ENCODE measurements at places on chromosomes 6 and 20.

DNA sequence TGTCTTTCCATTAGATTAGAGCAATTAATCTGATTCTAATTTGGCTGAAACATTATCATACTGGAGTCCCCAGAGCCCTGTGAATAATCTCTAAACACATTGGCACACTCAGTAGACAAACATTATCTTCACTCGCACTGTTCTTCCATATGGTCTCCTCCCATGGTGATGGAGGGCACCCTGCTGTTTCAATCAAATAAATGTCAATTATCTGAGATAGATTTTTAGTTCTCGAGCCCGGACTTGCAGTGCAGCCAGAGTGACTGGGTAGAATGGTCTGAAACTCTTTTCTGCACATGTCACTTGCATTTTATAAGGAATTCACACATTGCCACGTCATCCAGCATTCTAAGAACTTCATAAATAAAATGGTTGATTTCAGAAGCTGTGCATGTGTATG, 90.6 kb upstream of the MAP3K7 start:
- no peak for DNase-seq

GRCh38 chr6:148593813-148594170, 153.0 kb upstream of the UST start:
- no peak for DNase-seq

DNA sequence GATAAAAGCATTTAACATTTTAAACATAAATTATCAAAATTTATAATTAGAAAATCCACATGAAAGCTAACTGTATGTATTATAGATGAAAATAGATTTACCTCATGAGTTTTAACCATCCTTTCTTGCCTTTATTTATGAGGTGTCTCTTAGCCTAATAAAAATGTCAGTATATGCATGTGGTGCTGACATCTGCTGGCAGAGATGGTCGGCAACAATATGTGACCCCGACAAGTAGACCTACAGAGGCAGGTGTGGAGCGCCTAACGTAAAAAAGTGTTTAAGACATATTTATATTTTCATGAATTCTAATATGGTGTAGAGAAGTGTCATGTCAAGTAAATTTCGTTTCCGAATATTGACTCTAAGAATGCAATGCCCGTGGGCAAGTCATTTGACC, 149.0 kb upstream of the FUT9 start:
- DNase-seq: no peak

DNA sequence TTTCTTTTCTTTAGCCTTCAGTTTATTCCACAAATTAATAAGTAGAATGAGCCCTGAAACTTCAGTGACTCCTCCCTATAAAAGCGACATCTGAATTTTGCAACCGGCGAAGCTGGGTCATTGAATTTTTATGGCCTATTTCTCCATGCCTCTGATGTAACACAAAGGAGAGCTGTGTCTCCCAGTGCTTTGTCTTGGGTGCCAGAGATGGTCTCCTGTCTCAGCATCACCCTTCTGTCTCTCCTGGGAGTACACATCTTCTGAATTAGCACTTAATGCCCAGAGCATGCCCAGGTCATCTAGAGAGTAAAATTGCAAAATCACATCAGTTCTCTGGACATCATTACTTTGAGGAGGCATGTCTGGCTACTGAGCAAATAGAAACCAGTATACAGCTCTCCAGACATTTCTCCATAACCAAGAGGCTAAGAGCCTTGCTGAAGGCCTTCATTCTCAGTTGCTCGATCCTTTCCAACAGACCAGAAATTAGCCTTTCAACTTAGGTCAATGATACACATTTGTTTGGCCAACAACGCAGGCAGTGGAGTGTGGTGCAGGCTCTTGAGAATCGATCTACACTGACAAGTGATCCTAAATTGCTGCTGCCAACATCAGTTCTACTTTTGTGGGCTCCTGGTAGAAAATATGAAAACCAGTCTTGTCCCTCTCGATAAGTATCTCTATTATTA, 176.0 kb upstream of the FOXQ1 start:
- no peak for DNase-seq

GRCh38 chr6:797479-798077, 104.6 kb upstream of the EXOC2 start:
- no peak for DNase-seq

DNA sequence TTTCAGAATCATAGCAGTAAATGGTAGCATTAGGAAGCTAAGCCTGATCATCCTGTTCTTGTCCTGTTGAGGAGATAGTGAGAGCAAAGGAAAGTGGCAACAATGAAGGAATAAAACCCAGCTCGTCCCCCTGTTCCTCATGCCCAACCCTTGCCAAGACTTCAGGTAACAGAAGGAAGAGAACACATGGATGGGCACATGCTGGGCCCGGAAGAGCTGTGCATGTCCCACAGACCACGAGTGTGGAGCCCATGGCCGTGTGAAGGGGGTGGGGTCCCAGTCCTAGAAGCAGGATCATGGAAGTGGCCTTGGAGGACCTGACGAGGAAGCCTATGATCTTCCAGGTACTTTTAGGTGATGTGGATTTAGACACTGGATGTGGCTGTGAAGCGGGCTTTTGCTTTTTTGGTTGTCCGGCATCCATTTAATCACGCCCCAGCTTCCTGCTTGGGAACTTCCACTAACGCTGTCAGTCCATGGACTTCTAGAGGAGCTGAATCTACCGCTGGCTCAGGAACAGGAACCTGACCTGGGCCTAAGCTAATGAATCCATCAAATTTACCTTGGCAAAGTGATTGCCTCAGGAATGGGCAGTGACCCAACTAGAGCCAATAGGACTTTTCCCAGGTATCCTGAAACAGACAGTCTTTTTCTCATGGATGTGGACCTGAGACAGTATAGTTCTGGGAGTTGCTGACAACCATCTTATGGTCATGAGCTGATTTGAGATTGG, 79.3 kb upstream of the ARMC2 start:
- DNase-seq: no peak

GRCh38 chr6:130303431-130303830, 62.4 kb upstream of the TMEM200A start:
- no peak for DNase-seq

DNA sequence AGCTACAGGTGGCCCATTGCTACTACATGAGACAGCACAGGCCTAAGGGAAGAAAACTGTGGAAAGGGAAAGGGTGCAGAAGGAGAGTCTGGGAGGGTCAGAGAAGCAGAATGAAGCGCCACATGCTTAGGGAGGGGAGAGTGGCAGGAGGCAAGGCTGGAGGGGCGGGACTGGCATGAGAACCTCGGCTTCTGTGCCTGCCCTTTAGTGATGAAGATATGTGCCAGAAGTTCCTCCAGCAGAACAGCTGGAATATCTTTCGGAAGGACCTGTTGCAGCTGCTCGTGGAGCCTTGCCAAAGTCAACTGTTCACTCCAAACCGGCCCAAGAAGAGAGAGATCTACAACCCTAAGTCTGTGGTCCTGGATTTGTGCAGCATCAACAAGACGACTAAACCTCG, 61.8 kb downstream of the CNBD2 start:
- no peak for DNase-seq

GRCh38 chr6:80862756-80863155, 756.3 kb downstream of the BCKDHB start:
- no peak for DNase-seq

DNA sequence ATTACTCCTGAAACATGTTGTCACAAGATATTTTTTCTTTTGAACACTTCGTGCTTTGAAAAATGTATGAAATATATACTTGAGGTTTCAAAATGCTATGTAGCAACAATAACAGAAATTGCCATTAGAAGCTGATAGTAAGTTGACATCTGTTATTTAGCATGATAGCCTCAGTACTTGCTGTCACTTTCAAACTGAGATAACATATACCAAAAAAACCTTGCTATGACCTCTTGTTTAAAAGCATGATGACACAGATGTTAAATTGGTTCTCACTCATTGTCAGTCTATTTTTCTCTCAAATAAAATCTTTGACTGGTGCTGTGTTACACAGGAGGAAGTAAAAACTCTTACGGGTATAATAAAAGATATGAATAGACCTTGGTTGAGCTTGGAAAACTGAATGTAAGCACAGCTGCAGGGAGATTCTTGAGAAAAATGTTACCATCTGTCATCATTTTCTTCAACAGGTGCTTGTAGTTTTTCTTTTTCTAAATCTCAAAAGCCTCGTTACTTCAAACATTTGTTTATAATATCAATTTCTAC, 18.6 kb downstream of the MOXD1 start:
- no peak for DNase-seq

DNA sequence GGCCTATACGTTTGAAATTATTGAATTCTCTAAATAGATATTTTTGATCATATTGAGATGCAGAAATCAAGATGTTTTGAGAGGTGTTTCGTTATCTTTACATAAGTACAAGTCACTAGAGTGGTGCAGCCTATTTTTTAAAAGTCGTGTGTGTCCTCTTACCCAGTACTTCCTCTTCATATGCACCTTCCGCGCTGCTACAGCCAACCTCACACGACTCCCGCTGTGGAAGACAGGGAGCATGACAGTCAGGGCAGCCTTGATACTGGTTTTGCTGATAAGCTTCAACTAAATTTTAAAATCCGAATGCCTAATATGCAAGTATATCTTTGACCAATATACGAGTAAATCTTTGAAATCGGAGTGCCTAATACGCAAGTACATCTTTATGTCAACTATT, 16.3 kb downstream of the ROS1 start:
- DNase-seq: no peak

- DNase-seq: no peak
Measured at GRCh38 chr6:133218852-133219251, 22.3 kb upstream of the EYA4 start.

DNA sequence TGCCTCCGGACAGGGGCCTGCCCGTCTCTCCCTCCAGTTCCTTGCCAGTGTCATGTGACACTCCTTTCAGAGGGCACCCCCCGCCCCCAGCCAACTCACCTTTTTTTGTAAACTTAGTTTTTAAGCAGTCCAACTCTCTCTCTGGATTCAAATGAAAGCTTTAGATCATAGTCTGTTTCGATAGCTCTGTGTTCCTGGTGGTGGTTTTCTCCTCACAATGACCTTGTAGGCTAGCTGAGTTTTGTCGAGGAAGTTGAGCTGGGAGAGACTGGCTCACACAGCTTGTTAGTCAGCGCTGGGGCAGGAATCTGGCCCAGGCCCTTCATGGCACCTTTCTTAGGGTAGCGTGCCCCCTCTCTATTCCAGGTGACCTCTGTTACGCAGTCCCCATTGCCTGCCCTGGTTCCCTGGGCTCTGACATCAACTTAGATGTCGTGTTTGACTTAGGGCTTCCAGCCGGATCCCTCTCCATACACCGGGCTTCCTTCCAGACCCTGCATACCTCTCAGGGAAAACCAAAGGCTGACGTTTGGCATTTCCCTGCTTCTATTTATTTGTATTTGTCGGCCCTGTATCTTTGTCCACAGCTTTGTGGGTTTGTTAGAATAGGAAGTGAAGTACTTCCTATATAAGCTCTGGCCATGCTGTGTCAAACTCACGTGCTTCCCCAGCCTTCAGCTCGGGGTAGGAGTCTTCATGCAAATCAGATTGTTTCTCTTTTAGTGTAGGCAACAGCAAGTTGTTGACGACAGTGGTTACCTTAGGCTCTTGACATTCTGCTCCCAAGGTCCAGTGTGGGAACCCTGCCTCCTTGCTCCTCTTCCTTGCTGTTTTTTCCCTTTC, 12.7 kb downstream of the IGF2R start:
- no peak for DNase-seq

GRCh38 chr6:134480593-134480992, 162.7 kb upstream of the SGK1 start:
- DNase-seq: no peak

DNA sequence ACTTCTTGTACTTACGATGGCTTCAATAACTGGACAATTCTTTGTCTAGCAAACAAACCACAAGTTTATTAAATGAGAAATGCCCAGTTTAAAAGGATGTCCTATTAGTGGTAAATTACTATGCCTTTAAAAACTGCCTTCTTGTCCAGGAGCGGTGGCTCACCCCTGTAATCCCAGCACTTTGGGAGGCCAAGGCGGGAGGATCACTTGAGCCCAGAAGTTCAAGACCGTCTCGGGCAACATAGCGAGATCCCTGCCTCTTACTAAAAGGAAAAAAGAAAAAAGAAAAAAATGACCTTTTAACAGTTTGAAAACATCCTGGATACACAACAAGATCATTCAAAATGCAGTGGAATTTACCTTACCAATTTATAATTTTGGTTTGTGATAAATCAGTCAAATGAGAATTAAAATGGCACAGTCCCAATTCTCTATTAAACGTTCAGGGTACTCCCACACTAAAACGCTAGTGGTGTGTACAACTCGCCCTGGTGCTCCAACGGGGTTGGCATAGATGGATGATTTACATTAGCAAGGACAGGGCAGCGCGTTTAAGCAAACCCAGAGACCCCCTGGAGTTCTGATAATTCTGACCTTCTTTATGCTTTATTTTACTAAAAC, 2.3 kb downstream of the ZBTB2 start:
- DNase-seq: no peak

DNA sequence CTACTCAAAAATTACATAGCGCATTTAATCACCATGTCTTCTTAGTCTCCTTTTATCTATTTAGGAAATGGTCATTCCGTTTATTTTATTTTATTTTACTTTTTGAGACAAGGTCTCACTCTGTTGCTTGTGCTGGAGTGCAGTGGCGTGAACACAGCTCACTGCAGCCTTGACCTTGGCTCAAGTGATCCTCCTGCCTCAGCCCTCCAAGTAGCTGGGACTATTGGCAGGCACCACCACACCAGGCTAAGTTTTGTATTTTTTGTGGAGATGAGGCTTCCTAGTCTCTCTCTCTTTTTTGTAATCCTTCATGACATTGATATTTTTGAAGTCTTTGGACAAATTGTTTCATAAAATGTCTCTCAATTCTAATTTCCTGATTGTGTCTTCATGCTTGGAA, 4.7 kb upstream of the MYLK4 start:
- DNase-seq: no peak

DNA sequence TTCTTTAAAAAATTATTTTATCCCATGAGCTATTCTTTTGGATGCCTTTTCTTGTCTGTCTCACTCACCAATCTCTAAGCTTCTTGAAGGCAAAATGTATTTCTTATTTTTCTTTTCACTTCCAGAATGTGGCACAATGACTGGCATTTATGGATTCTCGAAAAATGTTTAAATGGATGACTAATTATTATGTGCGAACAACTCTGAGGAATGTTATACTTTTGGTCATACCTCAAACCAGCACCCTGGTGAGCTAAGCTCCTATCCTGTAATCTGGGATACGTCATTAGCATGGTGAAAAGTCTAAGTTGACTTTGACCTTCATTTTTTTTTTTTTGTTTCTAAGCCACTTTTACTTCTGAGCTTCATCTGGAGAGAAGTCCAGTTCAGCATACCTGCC, 214.0 kb upstream of the CEP162 start:
- DNase-seq: no peak

- DNase-seq: no peak
Measured at GRCh38 chr6:89853068-89853467, 23.4 kb downstream of the CASP8AP2 start.

DNA sequence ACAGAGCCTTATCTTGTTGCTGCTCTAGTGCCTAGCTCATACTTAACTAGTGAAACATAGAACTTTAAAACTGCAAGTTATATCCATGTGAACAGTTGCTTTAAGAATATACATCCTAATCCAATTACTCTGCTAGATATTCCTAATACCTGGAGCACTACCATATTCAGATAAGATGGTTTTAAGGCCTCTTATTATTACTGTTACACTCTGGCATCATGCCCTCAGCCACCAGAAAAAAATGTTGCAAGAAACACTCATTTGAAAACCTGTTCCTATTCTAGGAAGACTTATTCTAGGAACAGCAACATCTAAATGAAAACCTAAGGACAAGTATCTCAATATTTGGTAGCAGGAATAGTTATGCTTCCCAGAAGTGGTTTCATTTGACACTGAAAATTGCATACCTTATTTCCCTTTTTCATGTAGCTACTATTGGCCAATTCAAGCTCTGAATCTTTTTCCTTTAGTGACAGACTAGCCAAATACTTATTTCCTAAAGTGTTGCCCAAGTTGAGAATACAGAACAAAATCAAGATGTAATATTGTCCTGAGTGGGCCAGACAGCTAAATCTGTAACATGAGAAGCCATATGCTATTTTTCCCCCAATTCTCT, 4.8 kb upstream of the MTFR2 start:
- DNase-seq: no peak

All from activated CD4-positive, CD25-positive, alpha-beta regulatory T cell treated with anti-CD3 and anti-CD28 coated beads, Interleukin-2, amount 50 U/mL, for 72 hours (primary cell).